ENCODE measurements at places on chromosomes 4 and X. TPM values are rescaled to one million over a fixed set of nuclear protein-coding genes. Genes with fewer than 3 reads are reported as not detected.

DNA sequence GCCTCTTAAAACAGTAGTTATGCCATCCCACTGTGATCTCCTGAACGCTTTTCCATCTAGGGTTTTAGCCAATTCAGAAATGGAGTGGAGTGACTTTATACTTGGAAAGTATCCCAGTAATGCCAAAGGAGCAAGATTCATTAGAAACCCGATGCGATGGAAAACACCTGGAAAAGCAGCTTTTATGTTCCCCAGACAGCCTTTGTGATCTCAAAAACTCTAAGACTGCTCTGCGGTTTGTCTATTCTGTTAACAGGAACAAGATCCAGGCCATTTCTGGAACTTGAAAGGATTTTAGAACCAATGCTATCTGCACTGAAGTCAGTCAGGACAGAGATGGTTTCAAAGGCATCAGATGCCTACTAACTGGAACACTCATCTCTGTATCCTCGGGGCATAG, 145.1 kb downstream of the APBB2 start:
- H3K27ac ChIP-seq, result peak overlapping the region; percentile 54
- H3K4me1 ChIP-seq, result peaks cover 41% of the 10 kb centered on the region
- H3K27me3 ChIP-seq, result no peaks in the 10 kb centered on the region
- peak; percentile 54 for DNase-seq
- no peaks in the 10 kb centered on the region for H3K36me3 ChIP-seq

GRCh38 chr4:167222099-167222498, 12.2 kb downstream of the SPOCK3 start:
- no peaks in the 10 kb centered on the region for H3K27me3 ChIP-seq
- no peaks in the 10 kb centered on the region for H3K36me3 ChIP-seq
- no peak for DNase-seq
- no peak overlapping the region for H3K27ac ChIP-seq

GRCh38 chrX:68660746-68661145, 13.3 kb downstream of the STARD8 start:
- DNase-seq, result no peak
- H3K27ac ChIP-seq, result no peak overlapping the region
- no peaks in the 10 kb centered on the region for H3K4me1 ChIP-seq
- H3K27me3 ChIP-seq, result no peaks in the 10 kb centered on the region
- H3K4me3 ChIP-seq, result no peak overlapping the region

GRCh38 chr4:16120720-16121119, 36.9 kb upstream of the PROM1 start:
- DNase-seq, result no peak
- H3K4me1 ChIP-seq, result peaks cover 24% of the 10 kb centered on the region

DNA sequence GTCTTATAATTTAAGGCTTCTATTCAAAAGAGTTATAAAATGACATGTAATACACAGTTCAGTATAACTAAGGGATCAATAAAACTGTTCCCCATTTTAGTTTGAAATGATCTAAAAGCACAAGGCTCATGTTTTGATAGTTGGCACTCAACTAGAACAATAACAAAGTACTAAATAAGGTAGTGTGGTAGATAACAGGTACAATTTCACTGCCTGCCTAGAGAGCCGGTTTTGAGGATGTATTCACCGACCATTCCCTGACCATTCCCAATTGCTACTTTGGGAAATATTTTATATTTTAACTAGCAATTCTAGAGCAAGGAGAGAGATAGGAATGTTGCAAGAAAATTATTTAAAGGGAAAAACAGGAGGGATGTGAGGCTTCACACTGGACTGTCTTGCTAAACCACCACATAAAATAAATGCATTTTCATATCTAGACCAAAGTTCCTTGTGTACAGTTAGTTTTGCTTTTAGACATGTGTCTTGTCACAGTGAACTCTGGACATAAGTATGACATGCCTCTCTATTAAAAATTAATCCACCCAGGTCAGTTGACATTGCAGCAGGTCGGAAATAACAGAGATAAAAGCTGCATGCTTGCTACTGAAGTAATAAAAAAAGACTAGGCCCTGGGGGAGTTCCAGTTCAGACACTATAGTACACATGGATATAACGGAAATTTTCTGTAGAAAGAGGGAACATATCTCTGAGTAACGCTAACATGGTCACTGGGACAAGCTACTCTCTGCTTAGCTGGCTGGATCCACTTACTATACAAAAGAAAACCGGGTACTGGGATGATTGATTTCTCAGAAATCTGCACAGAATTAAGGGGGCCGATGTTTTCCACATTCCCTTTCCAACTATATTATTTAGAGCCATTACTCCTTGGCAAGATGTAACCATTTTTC, 56.3 kb upstream of the NAP1L5 start:
- DNase-seq, result peak; percentile 41
- no peak overlapping the region for H3K4me3 ChIP-seq
- H3K27ac ChIP-seq, result no peak overlapping the region

DNA sequence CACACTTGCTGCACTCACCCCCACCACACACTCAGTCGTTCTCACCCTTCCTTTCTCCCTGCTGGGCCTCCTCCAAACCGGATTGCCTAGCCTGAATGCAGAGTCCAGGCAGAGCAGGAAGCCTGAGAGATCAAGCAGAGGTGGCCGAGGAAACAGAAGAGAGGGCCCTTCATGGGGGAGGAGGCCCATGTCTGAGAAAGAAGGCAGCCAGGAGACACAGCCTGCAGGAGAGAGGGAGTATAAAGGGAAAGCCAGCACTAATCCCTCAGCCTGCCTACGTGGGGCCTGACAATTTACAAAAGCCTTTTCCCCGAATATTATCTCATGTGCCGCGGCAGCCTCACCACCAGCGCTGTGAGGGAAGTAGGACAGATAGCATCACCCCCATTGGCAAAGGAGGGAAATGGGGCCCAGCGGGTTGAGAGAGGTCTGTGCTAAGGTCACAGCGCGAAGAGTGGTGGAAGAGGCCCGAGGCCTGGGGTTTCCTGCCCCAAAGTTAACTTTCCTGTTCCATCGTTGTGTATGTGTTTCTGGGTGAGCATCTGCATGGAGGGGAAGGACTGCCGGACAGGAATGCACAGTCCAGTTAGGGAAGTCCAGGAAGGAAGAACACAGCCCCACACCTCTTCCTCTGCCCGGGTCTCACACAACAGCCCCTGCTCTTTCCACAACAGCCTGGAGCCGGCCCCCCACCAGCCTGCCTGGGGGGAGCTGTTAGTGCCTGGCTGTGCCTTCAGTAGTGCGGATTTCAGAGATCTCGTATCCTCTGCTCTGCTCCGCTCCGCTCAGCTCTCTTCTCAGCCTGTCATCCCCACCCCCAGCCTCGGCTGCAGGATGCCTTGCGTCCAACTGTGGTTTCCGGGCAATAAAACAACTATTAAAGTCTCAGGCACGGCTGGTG, 50.9 kb upstream of the BCOR start:
- peaks cover 64% of the 10 kb centered on the region for H3K4me1 ChIP-seq
- peak overlapping the region; percentile 9 for H3K27ac ChIP-seq
- peak; percentile 51 for DNase-seq
- no peaks in the 10 kb centered on the region for H3K36me3 ChIP-seq
- peaks cover 67% of the 10 kb centered on the region for H3K27me3 ChIP-seq

DNA sequence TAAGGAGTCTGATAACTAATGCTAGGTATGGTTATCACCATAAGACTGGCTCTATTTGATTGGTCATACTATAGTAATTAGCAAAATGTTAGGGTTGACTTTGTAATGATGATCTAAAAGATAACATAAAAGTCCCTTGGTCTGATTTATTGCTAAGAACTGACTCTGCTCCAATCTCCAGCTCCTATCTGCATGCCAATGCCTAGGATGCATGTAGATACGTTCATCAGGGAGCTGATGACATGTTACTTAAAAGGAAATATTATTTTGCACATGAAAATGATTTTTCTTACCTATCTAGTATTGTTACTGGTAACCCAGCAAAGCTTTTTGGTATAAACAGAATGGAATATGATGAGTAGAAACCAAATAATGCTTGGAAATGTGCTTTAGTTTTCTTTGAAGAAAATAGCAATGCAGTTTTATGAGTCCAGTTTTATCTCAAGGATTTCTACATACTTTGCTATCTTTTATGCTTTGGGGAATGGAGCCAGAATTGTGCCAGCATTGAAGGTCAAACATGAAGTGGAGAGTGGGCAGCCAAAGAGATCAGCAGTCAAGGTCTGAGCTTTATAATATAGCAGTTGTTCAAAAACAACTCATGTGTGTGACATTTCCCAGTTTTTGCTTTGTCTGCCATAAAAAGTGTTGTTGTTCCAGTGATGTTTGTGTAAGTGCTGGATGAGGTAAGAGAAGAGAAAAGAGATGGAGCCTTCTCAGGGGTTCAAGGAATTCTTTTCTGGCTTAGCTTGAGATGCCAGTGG, 121.0 kb downstream of the ARHGAP24 start:
- peaks cover 5% of the 10 kb centered on the region for H3K4me1 ChIP-seq
- DNase-seq, result no peak
- no peaks in the 10 kb centered on the region for H3K27me3 ChIP-seq
- no peaks in the 10 kb centered on the region for H3K36me3 ChIP-seq
- H3K27ac ChIP-seq, result no peak overlapping the region

DNA sequence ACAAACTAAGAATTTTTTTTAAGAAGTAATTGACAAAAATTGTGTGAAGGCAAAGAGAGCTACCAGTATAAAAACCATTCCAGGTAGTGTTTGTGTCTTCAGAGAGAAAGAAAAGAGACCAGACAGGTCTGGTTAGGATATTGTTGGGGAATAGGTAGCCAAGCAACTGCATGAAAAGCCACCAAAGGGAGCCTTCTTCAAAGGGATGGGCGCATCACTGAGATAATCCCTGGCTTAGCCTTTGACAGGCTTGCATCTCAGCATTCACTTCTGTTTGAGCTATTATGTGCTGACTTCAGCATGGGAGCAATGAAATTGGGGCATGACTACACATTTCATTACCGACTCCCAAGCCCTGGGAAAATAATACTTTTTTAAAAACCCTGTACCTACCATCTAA, 496.6 kb downstream of the IL1RAPL1 start:
- H3K27me3 ChIP-seq, result no peaks in the 10 kb centered on the region
- no peak overlapping the region for H3K27ac ChIP-seq
- no peak overlapping the region for H3K4me3 ChIP-seq
- H3K36me3 ChIP-seq, result no peaks in the 10 kb centered on the region
- DNase-seq, result no peak

DNA sequence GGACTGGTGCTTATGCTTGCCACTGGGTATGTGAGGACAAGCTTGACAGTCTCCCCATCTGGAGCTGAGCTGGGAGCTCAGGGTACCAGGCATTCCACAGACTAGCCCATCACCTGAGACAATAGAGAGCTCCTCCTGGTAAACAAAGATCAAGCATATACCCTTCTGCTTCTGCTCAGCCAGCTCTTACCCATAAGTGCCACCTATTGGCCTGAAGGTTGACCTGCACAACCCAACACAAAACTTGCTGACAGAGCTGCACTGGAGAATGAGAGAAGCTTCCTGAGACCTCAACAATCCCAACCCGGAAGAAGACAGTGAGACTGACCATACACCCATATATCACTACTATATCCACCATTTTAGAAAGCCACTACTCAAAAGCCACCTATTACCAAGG, 1049.2 kb upstream of the INTU start:
- no peaks in the 10 kb centered on the region for H3K4me1 ChIP-seq
- H3K27ac ChIP-seq, result no peak overlapping the region
- H3K27me3 ChIP-seq, result no peaks in the 10 kb centered on the region
- no peaks in the 10 kb centered on the region for H3K36me3 ChIP-seq
- H3K4me3 ChIP-seq, result no peak overlapping the region

GRCh38 chrX:153353416-153353815, 19.5 kb downstream of the ZNF275 start:
- no peak overlapping the region for H3K4me3 ChIP-seq
- DNase-seq, result no peak
- no peaks in the 10 kb centered on the region for H3K27me3 ChIP-seq
- H3K36me3 ChIP-seq, result peaks cover 18% of the 10 kb centered on the region
- H3K27ac ChIP-seq, result no peak overlapping the region

DNA sequence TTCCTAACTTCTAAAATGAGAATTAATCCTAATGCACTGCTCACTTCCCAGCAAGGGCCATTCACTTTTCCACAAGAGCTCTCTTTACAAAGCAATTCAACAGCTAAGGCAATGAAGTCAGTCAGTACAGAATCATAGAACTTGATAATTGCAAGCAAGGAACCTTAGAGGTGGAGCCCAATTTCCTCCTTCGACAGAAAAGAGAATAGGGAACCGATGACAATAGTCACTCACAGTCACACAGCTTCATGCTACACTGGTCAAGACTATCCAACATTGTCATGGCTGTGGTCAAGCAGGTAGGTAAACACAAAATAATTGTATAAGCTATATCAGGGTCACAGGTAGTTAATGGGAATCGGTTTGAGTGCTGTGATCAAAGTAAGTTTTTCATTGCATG, 90.0 kb downstream of the ELOVL6 start:
- no peaks in the 10 kb centered on the region for H3K27me3 ChIP-seq
- peaks cover 6% of the 10 kb centered on the region for H3K4me1 ChIP-seq
- H3K36me3 ChIP-seq, result peaks cover 3% of the 10 kb centered on the region
- H3K4me3 ChIP-seq, result no peak overlapping the region

DNA sequence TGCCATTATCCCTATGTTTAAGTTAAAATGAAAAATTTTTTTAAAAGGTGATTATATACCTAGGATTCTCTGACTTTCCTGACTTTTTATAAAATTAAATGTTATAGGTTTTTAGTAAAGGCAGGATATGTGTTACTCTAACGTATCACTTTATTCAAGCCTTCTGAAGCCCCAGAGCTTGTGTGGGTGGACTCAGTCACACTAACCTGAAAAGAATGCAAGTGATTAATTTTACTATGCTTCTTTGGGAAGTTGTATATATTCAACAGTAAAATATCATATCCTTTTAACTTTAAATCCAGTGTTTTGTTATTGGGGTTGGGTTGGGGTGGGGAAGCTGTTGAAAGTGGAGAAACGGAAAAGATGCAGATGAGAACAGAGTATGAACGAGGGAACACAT, 22.8 kb downstream of the PDLIM3 start:
- no peak overlapping the region for H3K27ac ChIP-seq
- H3K4me3 ChIP-seq, result no peak overlapping the region
- H3K4me1 ChIP-seq, result peaks cover 15% of the 10 kb centered on the region
- peaks cover 16% of the 10 kb centered on the region for H3K36me3 ChIP-seq

SERPINA7 gene
- not detected for total RNA-seq

SPP1 gene
- total RNA-seq, result 12.7 TPM

CXCL6 gene
- total RNA-seq, result not detected

GSTCD gene
- total RNA-seq, result 8.0 TPM

Measured in stomach (tissue), 19 donors.